ENCODE measurements at places on chromosomes 6 and 20.

- DNase-seq: no peak
These were observed 143.4 kb downstream of the TBXT start for GRCh38 chr6:166024252-166024651.

- DNase-seq: no peak
These were observed 42.8 kb upstream of the DYNLRB1 start for GRCh38 chr20:34473262-34473883.

DNA sequence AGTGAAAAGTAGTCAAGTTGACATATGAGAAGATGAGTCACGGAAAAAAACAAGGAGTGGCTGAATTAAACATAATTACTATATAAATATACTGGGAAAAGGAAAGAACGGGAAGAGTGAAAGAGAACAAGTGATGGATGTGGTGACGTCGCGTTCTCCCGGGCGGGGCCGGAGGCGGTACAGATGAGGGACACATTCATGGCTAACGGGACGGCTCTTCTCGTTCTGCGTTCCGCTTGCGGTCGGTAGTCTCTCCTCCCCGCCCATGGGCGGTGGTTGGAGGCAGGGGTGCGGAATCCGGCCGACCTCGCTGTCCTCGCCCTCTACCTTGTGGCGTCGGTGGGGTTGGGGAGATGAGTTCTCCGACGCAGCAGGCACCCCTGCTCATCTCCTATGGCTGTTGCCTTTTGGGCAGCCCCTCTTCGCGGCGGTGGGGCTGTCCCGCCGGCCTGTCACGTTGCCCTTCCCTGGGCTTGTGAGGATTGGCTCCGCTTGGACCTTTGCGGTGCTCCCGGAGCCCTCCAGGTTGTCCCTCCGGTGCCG, 22.5 kb downstream of the HLA-G start:
- DNase-seq: no peak

GRCh38 chr20:31710423-31711108, 12.1 kb downstream of the BCL2L1 start:
- DNase-seq: no peak

- no peak for DNase-seq
These were observed 8.3 kb downstream of the PRDM1 start for GRCh38 chr6:106094261-106094963.

All from esophagus squamous epithelium (tissue), 5 donors.